ENCODE measurements at places on chromosomes 2 and 18. TPM values are rescaled to one million over a fixed set of nuclear protein-coding genes. Genes with fewer than 3 reads are reported as not detected.

DNA sequence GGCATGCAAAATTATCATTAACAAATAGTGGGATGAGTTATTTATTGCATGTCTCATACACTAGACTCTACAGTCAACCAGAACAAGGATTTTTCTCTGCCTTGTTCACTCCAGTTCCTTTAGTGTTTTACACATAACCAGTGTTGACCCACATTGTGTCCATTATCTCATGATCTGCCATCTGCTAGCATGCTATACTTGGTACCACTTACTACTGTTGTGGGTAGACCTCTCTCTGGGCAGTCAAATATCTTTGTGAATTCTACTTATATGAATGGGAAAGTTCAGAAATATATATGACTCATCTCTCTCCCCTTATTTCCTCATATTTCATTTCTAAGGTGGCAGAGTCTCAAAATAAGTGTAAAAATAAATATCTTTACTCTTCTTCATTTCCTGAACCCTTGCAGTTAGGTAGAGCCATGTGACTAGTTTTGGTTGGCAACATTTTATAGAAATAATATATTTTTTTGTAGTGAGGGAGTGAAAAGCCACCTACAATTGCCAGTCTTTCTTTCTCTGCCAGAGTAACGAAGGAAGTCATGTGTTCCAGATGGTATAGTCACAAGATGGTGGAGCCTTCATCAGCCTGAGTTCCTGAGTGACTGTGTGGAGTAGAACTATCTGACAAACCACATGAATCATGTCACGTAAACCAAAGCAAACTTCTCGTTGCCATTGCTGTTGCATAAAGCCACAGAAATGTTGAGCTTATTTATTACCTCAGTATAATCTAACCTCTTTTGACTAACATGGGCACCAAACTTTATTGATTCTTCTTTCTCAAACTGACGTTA, 704.0 kb downstream of the RNF144A start:
- DNase-seq: no peak

Gene MOGAT1
- total RNA-seq: not detected

DNA sequence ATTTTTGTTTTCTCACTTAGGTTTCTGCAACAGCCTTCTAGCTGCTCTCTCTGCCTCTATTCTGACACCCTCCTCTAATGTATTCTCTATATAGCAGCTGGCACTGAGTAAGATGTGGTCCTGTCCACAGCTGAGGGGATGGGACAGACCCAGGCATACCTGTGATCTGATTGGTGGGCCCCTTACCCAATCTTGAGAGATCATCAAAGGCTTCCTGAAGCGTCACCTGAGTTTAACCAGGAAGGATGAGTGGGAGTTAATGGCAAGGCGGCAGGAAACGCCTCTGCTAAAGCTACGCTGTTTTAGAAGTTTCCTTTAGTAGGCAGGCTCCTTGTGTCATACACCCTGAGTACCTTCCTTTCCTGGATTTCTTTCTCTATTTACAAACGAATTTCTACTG, 5.7 kb upstream of the TET3 start:
- no peak for DNase-seq

- DNase-seq: no peak
Observed at GRCh38 chr2:238227587-238228032, 12.2 kb downstream of the HES6 start.

- no peak for DNase-seq
Observed at GRCh38 chr18:65901522-65901921, 150.7 kb downstream of the CDH7 start.

Gene IL1R1
- total RNA-seq: 0.21 TPM

Gene ARHGEF33
- total RNA-seq: 1.0 TPM

GRCh38 chr2:34670482-34670881, 1071.4 kb upstream of the FAM98A start:
- no peak for DNase-seq
